ENCODE measurements at places on chromosomes 3 and 15.

DNA sequence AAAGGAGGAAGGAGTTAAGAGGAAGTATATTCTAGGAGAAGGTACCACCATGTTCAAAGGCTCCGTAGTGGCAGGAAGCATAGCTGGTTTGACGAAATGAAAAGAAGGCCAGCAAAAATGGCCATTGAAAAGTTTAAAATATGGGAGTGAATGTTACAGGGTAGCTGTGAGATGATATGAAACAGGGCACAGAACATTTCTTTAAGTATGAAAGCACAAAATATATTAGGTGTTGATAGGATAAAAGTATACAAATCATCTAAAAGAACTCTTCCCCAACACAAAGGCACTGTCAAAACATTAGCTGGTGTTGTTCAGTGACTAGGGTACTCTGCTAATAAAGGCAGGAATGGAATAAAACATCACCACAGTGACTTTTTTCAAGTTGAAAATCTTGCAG, 216.2 kb downstream of the LRRN1 start:
- no peak for DNase-seq

DNA sequence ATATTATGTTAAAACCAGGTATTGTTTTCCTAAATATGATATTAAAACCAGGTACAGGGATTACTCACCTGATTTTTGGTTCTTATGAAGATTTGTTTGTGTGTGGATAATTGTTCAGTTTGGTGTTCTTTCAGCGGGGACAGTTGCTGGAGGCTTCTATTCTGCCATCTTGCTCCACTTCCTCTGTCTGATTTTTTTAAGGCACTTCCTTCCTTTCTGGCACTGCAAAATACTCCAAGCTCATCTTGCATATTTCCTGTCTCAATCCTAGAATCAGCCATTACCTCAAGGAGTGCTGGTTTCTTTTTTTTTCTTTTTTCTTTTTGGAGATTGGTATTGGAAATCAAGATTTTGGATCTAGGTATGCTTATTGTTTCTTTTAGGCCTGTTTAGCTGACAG, 229.9 kb downstream of the SV2B start:
- DNase-seq: no peak

GRCh38 chr3:149450281-149450680, 24.2 kb upstream of the TM4SF4 start:
- DNase-seq: no peak

GRCh38 chr3:118126751-118127150, 907.9 kb downstream of the IGSF11 start:
- no peak for DNase-seq

GRCh38 chr3:71180524-71180923, 403.0 kb downstream of the FOXP1 start:
- no peak for DNase-seq

DNA sequence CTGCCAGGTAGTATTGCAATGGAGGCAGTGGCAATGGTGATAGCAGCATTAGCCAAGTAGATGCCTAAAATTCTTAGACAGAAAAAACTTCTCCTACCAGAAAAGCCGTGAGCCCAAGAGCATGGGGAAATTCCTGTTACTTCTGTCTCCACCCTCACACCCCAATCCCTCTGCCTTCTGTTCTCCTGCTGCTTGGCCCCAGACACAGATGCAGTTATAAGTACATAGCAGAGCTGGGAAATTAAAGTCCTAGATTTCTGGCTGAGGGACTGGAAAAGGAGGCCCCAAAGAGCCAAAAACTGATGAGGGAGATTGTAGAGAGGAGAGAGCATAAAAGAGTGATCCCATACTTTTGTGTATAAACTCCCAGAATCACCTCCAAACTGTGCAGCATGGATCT, 166.9 kb downstream of the SMAD6 start:
- DNase-seq: no peak

DNA sequence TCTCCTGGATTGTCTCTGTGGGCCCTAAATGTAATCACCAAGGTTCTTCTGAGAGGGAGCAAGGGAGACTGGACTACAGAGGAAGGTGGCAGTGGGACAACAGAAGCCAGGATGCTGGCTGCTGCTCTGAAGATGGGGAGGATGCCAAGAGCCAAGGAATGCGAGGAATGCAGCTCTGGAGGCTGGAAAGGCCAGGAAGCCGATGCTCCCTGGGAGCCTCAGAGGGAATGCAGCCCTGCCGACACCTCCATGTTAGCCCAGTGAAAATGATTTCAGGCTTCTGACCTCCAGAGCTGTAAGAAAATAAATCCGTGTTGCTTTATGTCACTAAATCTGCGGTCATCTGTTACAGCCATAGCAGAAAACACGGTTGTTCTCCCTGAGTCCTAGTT, 44.1 kb downstream of the UMPS start:
- DNase-seq: peak; percentile 53

DNA sequence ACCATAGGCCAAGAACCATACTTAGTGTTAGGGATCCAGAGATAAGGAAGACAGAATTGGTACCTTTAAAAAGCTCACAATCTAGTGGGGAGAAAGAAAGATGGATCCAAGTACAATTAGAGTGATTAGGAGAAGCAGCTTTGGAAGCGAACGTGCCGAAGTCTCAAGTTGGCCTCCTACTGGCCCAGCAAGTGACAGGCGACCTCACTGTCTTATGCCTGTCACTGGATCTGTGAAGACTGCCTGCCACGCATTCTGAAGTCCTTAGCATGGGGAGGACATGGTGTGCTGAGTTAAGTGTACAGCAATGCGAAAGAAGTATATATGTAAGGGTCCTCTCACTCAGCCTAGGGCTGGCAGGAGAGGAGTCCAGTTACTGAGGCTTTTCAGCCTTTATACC, 141.0 kb downstream of the GABRB3 start:
- DNase-seq: no peak

- no peak for DNase-seq
Observed at GRCh38 chr15:40918146-40918798, 10.9 kb upstream of the DLL4 start.

Data from AG04450 (cell line).